Amniotic epithelial cell (primary cell): ENCODE measurements at places on chromosomes 13 and 19.
A peak's percentile ranks its signal among the peaks of the same experiment; 100 is the strongest.

DNA sequence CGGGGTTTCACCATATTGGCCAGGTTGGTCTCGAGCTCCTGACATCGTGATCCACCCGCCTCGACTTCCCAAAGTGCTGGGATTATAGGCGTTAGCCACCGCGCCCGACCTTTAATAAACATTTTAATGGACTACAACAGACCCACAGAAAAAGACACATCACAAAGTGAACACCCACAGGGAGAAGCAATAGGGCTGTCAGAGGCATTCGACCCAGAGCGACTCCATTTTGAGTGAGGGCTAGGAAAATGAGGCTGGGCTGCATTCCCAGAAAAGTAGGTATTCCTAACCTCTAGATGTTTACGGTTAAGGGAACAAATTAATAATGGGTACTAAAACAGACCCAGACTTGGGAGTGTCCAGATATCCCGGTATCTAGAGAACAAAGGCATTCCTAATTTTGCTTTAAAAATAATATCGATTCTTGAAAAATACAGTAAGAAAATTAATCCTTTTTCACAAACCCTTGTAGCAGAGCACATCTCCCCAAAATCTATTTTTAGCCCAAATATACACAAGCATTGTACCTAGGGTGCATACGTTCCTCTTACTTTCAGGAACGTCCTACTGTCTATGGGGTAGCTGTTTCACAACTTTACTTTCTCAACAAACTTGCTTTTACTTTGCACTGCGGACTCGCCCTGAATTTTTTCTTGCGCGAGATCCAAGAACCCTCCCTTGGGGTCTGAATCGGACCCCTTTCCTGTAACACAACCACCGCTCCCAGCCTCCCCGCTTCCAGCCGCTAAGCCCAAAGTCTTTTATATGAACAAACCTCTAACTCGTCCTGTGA is 811 bp upstream of the ZNF8 start:
- no peak for DNase-seq

DNA sequence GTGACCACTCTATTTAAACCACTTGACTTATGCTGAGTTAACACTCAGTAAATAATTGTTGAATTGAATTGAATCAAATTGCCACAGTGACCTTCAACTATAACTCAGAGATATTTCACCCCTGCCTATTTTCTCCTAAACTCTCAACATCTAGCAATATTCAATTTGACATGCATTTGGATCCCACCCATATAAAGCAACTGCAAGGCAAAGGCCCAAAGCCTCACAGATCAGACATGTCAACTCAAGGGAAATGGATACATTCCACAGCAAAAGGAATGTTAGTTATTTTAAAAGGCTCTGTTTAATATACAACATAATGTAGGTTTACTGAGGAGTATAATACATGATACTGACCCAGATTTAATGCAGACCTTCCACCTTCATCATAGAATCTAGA is 107.4 kb downstream of the KCTD12 start:
- DNase-seq = no peak

DNA sequence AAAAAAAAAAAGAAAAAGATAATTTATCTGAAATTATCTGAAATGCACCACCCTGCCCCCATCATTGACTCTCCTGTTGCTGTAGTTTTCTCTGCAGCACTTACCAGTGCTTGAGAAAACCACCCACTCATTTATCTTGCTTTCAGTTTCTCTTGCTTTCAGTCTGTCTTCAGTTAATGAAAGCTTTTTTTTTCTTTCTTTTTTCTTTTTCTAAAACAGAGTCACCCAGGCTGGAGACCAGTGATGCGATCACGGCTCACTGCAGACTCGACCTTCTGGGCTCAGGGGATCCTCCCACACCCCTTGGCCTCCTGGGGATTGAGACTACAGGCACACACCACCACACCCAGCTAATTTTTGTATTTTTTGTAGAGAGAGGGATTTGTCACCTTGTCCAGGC is 4.3 kb upstream of the ACP5 start:
- DNase-seq = peak; percentile 36

DNA sequence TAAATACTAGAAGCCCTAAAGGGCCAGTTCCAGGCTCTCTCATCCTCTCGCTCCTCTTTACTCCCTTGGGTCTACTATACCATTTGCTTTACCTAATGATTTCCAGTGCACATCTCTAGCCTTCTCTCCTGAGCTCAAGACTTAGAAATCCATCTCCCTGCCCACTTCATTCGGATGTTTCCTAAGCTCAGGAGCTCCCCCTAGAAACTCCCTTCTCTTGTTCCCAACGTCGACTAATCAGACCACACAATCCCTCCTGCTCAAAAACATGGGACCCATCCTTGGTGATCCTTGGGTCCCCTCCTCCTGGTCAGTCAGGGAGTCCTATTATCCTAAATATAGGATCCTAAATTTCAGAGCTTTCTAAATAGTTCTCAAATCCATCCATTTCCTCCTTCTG is 21.1 kb upstream of the STK24 start:
- peak; percentile 28 for DNase-seq

GRCh38 chr13:19713186-19713965 is 69.4 kb downstream of the PSPC1 start:
- DNase-seq = peak; percentile 82

GRCh38 chr19:43688059-43688701 is 18.2 kb upstream of the PLAUR start:
- no peak for DNase-seq
